ENCODE measurements at places on chromosomes 5 and 9.

GRCh38 chr9:38226491-38226951 is 157.5 kb upstream of the SHB start:
- no peak for DNase-seq

GRCh38 chr5:160507221-160507721 is 85.6 kb downstream of the PTTG1 start:
- no peak for DNase-seq

DNA sequence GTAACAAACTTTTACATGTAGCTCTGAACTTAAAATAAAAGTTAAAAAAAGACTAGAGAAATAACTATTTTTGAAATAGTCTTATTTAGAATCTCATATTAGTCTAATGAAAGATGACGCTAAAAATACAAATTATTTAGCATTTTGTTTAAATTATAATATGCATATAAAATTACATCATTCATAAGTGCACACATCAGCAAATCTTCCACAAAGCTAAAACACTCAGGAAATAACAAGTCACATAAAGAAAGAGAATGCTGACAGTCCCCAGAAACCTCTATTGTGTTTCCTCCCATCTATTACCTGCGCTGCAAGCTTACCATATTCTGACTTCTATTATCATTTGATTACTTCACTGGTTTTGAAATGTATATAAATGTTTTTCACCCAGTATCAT is 986.9 kb upstream of the SEMA6A start:
- DNase-seq, result no peak

- DNase-seq, result no peak
Observed at GRCh38 chr5:149780043-149780737, 50.1 kb downstream of the PPARGC1B start.

GRCh38 chr9:134068744-134069479 is 1.1 kb upstream of the BRD3 start:
- no peak for DNase-seq

DNA sequence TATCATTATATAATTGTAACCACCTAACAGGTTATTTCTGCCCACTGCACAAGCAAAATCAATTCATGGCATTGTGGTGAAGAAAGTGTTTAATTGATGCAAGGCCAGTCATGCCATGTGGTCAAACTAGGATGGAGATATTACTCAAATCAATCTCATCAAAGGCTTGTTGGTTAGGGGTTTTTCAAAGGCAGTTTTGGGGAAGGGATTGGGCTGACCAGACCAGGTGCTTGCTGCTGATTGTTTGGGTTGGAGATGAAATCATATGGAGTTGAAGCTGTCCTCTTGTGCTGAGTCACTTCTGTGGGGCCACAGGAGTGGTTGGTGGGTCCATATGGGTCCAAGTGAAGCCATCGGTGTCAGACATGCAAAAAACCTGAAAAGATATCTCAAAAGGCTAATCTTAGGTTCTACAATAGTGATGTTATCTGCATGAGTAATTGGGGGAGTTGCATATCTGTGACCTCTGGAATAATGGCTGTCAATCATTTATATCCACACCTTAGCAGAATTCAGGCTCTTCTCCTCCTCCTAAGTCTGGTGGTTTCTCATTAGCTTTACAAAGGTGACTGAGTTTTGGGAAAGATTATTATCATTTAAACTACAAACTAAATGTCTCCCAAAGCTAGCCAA is 44.9 kb downstream of the HMGCS1 start:
- no peak for DNase-seq

DNA sequence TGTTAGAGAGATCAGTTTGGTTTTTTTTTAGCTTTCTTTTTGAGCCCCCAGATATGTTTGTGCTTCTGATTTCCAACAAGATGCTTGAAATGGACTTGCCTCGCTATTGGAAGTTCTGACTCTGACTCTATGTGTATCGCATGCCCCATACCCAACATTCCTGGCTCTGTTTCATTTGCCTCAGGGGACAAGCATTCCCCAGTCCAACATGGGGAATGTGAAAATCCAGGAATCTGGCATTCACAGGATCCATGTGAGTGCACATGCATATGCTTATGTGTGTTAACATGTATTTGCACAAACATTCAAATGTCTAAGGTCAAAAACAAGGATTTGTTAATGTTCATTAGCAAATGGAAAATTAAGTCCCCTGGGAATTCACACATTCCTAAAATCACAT is 233.9 kb downstream of the TLR4 start:
- no peak for DNase-seq
